ENCODE measurements at places on chromosomes 16 and 17.

GRCh38 chr17:80034791-80035686 is 633 bp downstream of the TBC1D16 start:
- no peak for DNase-seq

DNA sequence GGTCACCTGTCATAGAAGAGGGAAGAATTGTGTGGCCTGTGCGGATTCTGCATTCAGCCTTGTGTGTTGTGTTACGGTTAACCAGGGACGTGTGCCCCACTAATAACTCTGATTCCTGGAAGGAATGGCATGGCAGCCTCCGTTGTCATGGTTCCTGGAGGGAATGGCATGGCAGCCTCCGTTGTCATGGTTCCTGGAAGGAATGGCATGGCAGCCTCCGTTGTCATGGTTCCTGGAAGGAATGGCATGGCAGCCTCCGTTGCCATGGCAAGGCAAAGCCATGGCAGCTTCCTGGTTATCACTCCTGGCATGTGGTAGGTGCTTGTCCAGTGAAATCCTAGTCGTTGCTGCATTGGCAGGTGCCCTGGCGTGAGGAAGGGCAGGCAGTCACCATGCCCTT is 8.9 kb downstream of the SPG7 start:
- DNase-seq, result no peak

DNA sequence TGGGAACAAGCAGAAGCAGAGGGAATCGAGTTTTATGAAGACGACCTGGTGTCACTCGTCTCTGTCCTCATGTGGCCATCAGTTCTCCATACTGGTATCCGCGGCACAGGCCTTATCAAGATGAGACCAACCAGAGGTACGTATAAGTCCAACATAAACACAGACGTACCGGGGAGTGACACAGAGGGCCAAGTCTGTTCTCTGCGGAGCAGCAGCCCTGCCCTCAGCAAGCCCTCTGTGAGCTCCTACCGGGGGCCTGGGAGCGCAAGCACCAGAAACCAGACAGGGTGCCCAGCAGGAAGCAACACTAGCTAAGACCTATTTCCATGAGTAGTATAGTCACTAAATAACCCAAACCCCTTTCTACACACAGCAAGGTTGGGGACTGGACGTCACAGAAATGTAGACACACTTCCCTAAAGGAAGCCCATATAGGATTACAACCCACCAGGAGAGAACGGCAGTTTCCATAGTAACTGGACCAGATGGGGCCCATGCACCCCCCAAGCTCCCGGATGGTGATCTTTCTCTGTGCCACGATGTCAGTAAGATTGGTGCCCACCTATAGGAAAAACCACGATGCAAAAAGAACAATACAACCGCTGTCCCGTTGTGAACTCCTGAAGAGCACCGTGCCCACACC is 911 bp downstream of the ARL16 start:
- no peak for DNase-seq

- DNase-seq, result no peak
Observed at GRCh38 chr17:47785538-47786123, 36.0 kb downstream of the OSBPL7 start.
